HS-27A (cell line): ENCODE measurements at places on chromosomes 12 and 14.
A peak's percentile ranks its signal among the peaks of the same experiment; 100 is the strongest.

DNA sequence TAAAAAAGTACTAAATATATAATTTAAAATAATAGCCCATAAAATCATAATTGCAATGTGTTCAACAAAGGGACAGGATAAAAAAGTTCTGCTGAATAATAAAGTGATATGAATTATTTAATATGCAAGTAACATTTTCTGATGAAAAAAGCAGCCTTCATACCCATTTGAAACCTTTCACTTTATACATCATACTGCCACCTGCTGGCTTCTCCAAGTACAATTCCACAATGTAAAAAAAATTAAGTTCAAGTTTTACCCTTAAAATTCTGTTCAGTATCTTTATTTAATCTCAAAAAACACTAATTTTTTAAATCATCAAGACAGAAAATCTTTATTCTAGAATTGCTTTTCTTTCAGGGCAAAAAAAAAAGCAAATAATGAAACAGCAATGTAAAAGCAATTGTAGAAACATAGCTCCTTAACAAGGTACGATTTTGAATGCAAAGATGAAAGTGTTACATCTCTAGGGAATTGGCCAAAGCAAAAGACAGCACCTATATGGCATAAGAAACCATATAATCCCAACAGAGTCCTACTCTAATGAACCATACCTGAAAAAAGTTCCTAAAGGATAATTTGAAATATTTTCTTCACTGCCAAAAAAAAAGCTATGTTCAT is 15.0 kb downstream of the MDM1 start:
- no peak for DNase-seq

DNA sequence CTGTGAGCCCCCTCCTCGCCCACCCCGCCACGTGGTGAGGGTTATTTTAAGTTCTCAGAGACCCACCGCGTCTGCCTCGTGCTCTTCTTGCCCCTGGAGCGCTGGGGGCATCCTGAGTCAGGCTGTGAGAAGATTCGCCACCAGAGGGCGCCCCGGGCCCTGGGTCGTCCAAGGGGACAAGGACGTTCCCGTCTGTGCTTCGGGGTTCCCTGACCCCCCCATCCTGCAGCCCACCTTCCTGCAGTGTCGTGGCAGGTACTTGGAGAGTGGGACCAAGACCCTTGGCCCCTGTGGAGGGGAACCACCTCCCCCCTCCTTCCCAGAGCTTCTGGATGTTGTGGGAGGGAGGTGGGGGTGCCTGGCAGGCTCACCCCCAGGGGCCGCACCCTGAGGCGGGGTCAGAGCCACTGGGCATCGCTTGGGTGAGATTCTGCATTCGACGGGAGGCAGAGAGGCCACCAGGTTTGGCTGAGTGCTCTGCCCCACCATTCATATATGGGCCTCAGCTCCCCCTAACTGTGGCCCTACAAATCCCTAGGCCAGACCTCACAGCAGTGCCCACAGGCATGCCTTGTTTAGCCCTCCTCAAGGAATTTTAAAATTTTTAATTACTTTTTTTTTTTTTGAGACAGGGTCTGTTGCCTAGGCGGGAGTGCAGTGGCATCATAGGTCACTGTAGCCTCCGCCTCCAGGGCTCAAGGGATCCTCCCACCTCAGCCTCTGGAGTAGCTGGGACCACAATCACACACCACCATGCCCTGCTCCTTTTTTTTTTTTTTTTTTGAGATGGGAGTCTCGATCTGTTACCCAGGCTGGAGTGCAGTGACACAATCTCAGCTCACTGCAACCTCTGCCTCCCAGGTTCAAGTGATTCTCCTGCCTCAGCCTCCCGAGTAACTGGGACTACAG is 17.0 kb downstream of the RHOF start:
- no peak for DNase-seq

DNA sequence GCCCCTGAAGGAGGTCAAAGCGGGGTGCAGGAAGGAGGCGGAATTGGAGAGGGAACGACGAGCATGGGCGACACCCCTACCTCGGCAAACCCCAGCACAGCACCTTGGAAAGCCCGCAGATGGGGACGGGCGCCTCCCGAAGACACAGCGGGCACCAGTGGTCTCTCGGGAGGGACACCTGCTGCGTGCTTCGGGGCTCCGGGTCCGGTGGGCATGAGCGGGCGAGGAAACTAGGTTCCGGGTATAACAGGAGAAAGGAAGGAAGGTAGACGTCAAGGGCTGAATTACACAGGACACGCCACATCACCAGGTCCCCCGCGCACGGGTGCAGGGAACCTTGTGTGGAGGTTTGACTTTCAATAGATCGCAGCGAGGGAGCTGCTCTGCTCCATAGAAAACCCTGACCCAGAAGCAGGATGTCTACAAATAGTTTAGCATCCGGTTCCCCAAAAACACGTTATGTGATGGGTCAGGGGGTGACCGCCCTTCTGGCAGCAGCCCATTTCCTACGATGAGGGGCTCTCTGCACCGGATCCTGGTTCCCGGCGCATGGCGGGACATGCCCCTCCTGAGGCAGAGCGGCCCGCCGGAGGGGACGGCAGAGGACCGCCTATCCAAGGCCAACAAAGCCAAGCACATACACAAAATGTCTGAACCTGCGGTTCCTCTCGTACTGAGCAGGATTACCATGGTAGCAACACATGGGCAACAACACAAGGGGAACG is 196.9 kb downstream of the ALG10 start:
- DNase-seq = no peak

DNA sequence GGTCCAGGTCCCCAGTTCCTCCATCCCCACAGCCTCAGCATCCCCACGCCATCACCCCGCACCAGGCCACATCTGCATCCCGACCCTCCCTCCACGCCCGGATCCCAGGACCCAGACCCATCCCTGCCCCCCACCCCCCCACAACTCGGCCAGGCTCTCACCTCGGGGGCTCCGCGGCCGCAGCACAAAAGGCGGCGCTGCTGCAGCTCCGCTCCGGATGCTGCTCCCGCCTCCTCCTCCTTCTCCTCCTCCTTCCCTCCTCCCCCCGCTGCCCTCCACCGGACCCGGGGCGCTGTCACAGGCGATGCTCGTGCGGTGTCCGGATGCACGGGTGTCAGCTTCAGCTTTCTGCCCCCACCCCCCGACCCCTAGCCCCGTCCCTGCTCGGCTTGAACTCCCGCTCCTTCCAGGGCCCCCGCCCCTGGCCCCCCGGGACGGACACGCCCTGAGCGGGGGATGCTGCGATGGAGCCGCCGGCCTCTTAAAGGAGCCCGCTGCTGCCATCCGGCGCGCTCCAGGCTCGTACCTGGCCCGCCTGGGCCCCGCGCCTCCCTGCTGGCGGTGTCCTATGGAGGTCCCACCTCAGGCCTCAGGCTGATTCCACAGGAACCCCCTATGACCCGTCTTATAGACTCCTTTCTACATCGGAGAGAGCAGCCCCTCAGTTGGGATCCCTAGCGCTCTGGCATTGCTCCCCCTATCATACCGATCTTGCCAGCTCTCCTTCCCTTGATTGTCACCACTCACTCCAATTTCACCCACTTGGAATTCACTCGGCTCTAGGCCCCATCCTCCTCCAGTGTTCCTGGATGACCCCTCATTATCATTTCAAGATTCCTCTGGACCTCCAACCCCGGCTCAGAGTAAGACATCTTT is at the start of gene MAP3K12:
MAP3K12 (minus strand) TSS at position 193 of the 876 bp plus-strand sequence. CDS start 12,067 bp downstream, outside the sequence.
- no peak for DNase-seq

DNA sequence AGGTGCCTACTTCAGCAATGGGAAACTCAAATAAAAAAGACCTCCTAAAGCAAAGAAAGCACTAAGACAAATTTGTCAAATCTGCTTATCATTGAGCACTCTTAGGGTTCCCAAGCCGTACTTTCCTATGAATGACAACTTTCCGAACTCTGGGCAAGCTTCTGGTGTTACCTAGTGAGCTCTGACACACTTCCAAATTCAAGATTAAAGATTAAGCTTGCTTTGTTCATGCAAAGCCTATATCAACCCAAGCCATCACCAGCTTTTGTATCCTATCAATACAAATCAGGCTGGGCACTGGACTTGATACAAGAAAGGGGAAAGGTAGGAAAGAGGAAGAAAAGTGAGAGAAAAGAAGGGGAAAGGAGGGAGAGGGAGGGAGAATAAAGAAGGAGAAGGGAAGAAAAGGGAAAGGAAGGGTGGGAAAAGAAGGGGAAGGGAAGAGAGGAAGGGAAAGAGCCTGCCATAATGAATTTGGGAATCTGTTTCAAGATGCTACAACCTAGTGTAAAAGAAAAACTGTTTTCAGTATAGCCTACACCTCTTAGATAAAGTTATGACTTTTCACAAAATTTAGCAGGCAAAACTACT is 23.8 kb upstream of the FBLN5 start:
- no peak for DNase-seq

- no peak for DNase-seq
Observed at GRCh38 chr14:99730876-99731546, 46.9 kb downstream of the CYP46A1 start.

DNA sequence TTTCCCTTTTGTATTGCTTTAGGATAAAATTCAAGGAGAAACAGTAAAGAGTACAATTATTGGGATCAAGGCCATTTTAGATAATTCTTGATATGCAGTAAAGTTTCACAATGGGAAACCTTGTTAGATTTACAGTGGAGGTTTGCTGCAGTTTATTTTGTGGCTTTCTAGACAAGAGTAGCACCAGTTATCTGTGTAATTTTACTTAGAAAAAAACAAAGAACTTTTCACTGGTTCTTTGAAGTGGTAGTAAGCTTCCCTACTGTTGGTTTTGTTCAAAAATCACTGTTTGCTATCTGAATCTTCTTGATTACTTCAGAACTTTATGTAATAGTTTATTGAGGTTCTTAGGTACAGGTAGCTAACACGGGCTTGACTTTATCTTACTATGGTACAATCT is 42.0 kb downstream of the ADIPOR2 start:
- DNase-seq = no peak

- peak; percentile 40 for DNase-seq
Observed at GRCh38 chr12:59973515-59973914, 377.7 kb downstream of the SLC16A7 start.

- no peak for DNase-seq
Observed at GRCh38 chr14:35205737-35206136, 83.4 kb downstream of the PRORP start.

GRCh38 chr14:55572578-55572977 is 7.4 kb upstream of the KTN1 start:
- DNase-seq = no peak

DNA sequence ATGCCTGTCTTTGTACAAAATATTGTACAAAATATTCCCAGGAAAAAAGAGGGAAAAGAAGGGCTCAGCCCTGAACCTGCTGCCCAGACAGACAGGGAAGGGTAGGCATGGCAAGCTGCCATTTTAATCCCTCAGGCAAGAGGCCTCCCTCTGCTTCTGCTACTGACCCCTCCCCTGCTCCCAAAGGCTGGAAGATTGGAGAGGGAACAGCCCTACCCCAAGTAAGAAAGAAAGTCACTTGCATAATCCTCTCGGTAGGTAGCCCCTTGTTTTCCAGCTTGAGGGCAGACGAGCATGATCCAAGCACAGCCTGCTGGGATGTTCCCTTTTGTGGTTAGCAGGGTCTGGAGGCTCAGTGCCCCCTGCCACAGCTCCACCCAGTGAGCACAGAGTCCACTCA is 20.7 kb downstream of the ADCY6 start:
- no peak for DNase-seq

GRCh38 chr12:87382436-87382835 is 646.8 kb downstream of the C12orf50 start:
- no peak for DNase-seq

GRCh38 chr12:592024-592505 is 71.2 kb downstream of the NINJ2 start:
- DNase-seq = no peak

DNA sequence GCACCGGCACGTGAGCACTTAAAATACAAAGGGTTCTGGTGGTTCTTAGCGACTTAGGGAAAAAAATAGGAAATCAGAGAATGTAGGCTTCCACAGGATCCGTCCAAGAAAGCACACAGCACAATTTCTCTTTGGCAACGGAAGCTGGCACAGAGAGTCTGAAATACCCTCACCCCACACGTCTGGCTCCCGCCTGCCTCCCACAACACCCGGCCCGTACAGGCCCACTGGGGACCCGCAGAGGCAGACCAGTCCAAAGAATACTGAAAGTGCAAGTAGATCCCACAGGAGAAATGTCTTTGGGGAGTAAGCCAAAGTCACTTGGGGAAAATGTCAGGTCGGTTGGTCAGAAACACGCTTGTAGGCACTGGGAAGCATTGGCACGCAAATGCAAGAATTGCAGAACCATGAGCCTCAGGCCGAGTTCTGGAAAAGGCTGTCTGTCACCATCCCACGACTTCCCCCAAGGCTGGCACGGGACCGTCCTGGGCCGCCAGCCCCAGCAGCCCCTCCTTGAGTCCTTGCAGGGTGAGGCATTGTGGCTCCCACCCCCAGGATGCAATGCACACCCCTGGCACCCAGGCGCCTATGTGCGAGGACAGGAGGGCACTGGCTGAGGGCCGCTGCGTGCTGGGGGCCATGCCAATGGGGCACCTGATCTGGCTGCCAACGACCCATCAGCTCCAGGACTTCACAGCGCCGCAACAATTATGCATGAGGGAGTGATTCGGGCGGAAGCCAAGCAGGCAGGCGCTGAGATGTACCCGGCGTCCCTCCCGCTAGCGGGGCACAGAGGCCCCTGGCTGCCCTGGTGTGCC is 29.7 kb downstream of the CHGA start:
- no peak for DNase-seq

DNA sequence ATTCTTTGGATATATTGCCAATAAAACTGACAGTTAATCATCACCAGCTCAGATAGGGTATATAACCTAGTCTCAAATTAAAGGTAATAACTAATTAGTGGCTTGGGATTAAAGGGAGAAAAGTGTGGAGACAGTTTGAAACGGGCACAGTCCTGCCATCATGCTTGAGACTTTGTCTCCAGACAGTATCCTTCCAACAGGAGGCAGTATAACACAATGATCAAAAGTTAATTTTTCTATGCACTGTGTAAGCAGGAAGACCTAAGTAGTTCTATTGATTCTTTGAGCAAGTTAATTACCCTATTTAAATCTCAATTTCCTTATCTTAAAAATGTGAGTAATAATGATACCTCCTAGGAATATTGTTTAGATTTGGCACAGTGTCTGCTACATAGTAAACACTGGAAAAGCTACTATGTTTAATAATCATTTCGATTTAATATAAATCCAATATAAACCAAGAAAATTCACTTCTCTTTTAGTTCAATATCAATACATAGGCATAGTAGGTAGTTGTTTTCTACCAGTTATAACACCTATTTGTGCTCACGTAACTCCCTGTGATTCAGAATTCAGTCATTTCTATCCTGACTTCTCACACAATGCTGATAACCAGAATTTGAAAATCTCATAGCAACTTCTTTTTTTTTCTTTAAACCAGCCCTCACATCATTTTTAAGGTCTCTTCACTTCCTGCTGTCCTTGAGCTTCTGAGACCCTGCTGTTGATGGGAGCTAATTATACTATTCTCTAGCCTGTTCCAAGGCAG is 53.7 kb downstream of the GALNT4 start:
- no peak for DNase-seq

GRCh38 chr12:31578632-31579031 is 12.3 kb downstream of the DENND5B start:
- DNase-seq = no peak

GRCh38 chr12:102883204-102883799 is 33.7 kb downstream of the PAH start:
- peak; percentile 5 for DNase-seq
